Transverse colon (tissue), 4 donors: ENCODE measurements at places on chromosomes 16 and 17.

DNA sequence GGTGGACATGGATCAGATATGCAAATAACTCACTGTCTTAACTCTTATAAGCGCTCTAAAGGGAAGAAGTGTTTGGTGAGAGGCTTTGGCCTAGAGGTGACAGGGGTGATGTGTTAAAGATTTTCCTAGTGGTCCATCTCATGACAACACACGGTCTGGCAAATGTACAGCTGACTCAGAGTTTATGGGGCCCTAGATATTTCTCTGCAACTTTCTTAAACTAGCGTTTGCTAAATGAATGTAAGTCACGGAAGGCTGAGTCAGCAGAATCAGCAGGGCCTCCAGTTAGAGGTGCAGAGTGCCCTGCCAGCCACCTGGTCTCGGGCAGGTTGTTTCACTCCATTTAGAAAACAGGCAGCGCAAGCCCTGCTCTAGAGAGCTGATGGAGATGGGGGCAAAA is 40.1 kb downstream of the CLEC16A start:
- DNase-seq, result no peak

- no peak for DNase-seq
These were observed 3.3 kb upstream of the PITPNA start for GRCh38 chr17:1565877-1566276.

GRCh38 chr17:58176200-58176599 is 9.4 kb downstream of the OR4D2 start:
- DNase-seq, result no peak

DNA sequence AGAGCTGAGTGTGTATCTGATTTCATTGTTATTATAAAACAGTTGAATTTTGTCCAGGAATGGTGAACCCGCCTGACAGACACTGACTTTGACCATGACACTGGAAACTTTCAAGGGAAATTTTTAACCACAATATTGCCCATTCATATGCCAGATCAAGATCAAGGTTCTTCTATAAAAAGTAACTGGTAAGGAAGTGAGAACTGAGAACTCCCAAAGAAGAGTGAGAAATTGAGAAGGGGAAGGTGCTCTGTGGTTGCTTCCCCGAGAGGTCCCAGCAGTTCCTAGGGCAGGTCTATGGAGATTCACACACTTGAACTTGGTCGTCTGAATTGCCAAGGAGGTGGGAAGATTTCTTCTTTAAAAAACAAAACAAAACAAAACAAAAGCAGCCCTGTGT is 27.3 kb downstream of the SLC6A4 start:
- DNase-seq, result no peak

DNA sequence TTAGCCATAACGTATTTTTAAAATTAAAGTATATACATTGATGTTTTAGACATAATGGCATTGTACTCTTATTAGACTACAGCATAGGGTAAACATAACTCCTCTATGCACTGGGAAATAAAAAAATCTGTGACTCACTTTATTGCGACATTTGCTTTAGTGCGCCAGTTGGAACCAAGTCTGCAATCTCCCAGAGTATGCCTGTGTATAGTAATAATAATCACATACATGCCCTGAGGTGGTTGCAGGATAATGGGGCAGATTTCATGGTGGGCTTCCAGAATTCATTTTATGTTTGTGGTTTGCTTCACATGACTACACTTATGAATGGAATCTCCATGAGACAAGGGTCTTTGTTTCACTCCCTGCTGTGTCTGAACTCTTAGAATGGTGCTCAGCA is 66.9 kb upstream of the N4BP1 start:
- DNase-seq, result no peak

GRCh38 chr17:81794509-81794908 is 9.4 kb upstream of the GCGR start:
- peak; percentile 59 for DNase-seq

DNA sequence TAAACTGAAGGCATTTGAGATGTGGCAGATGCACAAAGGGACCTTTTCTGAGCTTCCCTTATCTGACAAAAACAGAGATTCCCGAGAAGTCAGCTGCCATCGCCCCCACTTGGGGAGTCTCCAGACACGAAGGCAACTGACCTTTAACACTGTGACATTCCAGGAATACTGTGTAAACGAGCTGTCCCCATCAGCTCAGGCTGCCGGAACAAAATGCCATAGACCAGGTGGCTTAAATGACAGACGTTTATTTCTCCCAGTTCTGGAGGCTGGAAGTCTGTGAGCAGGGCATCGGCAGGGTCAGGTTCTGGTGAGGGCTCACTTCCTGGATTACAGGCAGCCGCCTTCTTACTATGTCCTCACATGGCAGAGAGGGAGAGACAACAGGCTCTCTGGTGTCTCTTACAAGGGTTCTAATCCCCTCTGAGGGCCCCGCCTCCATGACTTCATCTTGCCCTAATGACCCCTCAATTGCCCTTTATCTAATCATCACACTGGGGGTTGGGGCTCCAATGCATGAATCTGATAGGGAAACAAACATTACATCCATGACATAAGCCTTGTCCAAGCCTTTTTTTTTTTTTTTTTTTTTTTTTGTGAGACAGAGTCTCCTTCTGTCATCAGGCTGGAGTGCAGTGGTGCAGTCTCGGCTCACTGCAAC is 178.5 kb upstream of the RPL38 start:
- DNase-seq, result no peak

- no peak for DNase-seq
These were observed 96.7 kb downstream of the SYCE1L start for GRCh38 chr16:77295896-77296295.
